Fibroblast of skin of abdomen (primary cell): ENCODE measurements at places on chromosomes 3 and 15.

- DNase-seq: no peak
Measured at GRCh38 chr3:45272032-45272810, 46.1 kb upstream of the TMEM158 start.

GRCh38 chr3:196666001-196666867 is 26.7 kb downstream of the NRROS start:
- DNase-seq: peak; percentile 49

GRCh38 chr3:64360280-64360679 is 135.0 kb upstream of the PRICKLE2 start:
- DNase-seq: no peak

DNA sequence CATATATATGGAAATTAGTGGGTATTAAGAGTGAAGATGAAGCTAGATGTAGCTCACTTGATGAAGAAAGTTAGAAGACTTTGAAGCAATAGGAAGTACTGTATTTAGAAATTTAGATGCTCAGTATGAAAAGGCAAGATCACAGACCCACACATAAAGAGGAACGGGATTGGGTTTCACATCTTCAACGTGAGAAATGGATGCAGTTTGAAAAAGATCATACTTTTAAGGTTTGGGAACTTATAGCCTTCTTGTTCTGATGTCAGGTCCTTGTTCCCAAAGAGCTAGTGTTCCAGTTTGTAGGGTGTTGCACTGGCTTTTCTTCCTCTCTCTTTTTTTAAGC is 16.7 kb downstream of the AP3S2 start:
- DNase-seq: no peak

DNA sequence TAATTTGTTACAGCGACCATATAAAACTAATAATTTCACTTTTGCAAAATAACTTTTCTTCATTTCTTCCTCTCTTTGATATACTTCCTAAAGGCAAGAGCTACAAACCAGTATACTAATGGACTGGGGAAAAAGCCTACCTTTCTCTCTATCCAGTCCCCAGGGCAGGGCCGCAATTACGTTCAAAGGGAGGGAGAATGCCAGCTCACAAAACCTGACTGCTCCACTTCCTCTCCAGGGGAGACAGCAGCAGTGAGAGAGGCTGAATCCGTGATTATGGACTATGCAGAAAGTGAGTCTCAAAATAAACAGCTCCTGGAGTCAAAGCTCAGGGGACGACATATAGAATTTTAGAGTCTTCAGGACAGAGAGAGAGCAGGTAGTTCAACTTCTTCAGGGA is 126.9 kb upstream of the HES1 start:
- DNase-seq: no peak

DNA sequence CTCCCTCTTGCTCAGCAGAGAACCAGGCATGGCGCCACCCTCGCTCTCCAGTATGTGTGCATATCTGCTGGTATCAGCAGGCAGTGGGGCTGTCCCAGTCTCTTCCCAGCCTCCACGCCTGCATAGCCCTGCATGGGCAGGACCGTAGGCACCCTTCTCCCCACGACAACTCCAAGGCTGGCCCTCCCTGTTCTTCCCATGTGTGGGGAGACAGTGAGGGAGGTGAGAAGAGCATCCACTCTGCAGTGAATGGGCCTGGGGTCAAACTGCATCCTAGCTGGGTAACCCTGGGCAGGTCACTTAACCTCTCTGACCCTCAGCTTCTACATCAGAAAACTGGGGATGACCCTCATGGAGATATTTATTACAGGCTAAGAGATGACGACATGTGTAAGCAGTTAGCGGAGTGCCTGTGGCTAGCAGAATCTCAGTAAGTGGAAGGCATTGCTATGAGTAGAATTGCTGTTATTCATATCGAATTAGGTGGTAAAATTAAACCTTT is 13.3 kb upstream of the SSUH2 start:
- DNase-seq: peak; percentile 45

GRCh38 chr3:2978977-2979732 is 131.0 kb downstream of the IL5RA start:
- no peak for DNase-seq

DNA sequence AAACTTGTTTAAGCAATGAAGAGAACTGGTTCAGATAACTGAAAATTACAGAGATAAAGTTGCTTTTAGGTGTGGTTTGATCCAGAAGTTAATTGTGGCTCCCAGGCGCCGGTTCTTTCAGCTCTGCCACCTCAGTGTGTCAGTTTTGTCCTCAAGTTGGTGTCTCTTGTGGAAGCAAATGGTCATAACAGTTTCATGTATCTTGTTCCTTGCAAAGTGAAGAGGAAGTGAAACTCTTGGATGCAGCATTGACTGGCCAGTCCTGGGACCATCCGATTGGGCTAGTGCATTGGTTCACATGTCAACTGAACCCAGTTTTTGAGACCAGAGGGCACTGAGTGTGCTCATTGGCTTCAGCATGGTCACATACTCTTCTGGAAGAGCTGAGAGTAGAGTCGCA is 181.4 kb upstream of the GRM7 start:
- DNase-seq: no peak

DNA sequence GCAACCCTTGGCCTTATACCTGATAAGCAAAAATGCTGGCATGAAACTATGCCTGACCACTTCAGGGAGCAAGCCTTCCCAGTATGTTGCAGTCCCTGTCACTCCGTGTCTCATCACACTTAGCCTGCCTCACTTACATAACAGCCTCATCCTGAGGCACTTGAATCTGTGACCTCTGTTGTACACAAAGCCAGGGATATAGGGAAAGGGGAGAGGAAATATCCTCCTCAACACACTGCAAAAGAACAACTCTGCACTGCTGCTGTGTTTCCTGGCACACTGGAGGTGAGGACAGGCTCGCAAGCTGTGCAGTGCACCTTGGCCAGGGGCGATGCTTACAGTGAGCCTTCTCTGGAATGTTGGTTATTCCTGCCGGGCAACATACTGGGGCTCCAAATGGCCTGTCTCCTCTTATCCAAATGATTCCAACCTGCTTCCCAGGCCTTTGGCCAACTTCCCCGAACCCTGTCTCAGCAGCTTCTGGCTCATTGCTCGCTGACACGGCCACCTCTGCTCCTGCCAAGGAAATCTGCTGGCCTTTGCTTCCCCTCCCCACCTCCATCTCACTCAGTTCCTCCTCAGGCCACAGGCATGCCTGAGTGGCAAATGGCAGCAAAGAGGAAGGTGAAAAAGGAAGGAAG is 109.2 kb downstream of the CD47 start:
- no peak for DNase-seq

DNA sequence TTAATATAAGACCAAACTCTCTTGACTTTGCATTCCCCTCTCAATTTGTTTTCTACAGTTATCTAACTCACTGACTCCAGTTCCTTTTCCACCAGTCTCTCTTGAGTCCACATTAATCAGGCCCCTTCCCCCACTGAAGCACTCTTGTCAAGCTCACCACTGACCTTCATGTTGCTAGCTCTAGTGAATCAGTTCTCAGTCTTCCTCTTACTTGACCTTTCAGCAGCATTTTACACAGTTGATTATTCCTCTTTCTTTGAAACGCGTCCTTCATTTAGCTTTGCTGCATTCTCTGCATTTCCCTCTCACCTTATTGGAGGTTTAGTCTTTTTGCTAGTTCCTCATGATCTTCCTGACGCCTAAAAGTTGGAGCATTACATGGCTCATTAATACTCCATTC is 8.3 kb downstream of the PPP2R3A start:
- DNase-seq: no peak

DNA sequence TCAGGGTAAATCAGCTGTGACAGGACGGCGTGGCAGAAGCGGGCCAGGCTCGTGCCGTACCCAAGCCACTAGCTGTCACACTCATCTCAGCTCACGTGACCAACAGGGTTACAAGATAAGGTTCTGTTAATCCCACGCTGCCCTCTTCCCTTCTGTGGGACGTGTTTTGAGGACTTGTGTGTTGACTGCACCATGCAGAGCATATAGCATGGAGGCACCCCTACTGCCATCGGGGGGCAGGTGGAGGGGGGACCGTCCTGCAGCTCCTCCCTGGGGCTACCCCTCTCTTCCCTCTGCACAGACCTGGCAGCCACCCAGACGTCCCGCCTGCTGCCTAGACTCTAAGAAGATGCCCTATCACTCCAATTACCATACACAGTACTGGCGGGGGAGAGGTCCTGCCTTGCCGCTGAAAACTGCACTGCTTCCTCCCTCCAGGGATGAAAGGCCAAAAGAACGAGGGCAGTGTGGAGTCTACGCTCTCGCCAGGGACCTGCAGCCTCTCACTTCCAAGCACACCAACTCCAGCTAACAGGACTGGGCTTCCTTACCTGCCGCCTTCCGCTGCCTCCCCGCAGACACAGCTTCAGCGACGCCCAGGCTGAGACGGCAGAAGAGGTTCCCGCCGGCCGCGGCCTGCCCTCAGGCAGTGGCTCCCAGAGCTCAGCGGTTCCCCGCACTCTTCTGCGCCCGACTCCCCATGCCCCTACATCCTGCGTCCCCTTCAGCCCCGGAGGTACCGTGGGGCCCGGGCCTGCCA is at the start of gene TNK2:
Gene TNK2 (minus strand): TSS at position 618 of the 760 bp plus-strand sequence. CDS start 19,963 bp downstream, outside the sequence.
- no peak for DNase-seq

DNA sequence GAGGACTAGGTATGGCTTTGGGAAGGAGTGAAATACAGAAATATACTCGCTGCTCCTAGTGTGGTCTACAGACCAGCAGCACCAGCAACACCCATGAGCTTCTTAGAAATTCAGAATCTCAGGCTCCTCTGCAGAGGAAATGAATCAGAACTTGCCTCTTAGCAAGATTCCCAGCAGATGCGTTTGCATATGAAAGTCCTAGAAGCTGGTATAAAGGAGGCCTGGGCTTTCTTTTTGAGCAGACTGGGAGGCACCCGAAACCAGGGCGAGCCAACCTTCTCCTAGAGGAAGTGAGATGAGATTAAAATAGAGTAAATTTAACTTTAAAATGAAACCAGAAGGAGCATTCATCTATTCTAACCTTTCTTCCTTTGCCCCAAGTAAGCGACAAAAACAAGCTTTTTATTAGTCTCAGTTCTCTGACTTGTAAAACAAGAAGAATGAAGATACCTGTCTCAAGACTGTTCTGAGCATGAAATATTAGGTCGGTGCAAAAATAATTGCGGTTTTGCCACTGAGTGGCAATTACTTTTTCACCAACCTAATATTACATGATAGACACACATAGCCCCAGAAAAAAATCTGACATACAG is 140.0 kb downstream of the PDZRN3 start:
- DNase-seq: peak; percentile 30
